ENCODE measurements at places on chromosomes 3 and 15. TPM values are rescaled to one million over a fixed set of nuclear protein-coding genes. Genes with fewer than 3 reads are reported as not detected.

- DNase-seq: no peak
These were observed 1.5 kb upstream of the SLC35G2 start for GRCh38 chr3:136817448-136817847.

The ZBBX gene
- total RNA-seq: not detected

The CISH gene
- total RNA-seq: 9.7 TPM

DNA sequence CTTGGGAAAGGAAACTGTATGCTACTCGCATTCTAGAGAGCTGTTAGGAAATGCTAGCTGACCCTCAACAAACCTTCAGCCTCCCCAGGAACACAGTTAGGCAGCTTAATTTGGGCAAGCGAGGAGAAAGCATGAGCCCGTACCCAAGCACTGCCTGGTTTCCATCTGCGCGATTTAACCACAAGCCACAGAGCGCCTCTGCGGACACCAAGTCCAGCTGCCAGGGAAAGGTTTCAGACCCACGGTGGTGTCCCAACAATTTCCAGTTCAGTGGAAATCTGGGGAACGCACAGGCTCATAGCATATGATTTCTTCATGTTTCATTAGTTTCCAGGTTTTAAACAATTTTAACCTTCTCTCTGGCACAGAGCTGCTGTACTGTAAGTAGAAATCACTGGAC lies 617.6 kb downstream of the FHIT start:
- no peak for DNase-seq

Measured in Peyer's patch (tissue), 4 donors.